ENCODE measurements at places on chromosomes 16 and 17. TPM values are rescaled to one million over a fixed set of nuclear protein-coding genes. Genes with fewer than 3 reads are reported as not detected.
A peak's percentile ranks its signal among the peaks of the same experiment; 100 is the strongest.

NACA2 gene
- total RNA-seq, result not detected

C1QL1 gene
- total RNA-seq, result 24.6 TPM

PIRT gene
- total RNA-seq, result not detected

DNA sequence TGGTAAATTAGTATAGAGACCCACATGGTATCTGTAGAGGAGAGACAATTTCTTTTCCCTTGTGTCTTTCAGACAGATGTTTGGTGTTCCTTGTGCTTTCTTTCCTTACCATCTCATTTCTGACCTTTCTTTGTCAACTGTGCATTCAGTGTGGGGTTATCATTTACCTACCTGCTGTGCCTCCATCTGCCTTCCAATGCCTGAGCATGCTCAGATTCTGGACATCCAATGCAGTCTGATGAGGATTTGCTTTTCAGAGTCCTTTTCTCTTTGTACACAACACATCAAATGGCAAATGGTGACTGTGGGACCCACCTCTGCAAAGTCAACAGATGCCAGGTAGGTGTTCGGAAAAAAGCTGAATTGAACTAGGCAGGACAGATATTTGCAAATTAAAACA is 364.8 kb downstream of the CA10 start:
- H3K4me1 ChIP-seq, result no peaks in the 10 kb centered on the region
- H3K4me3 ChIP-seq, result no peak overlapping the region

GRCh38 chr16:88640498-88641247 is 2.3 kb downstream of the IL17C start:
- H3K27me3 ChIP-seq, result peaks cover 38% of the 10 kb centered on the region
- H3K4me3 ChIP-seq, result no peak overlapping the region
- no peaks in the 10 kb centered on the region for H3K36me3 ChIP-seq
- DNase-seq, result no peak
- no peak overlapping the region for H3K27ac ChIP-seq

GRCh38 chr17:42845918-42846593 is 1.7 kb downstream of the AOC2 start:
- H3K4me3 ChIP-seq, result no peak overlapping the region
- peaks cover 12% of the 10 kb centered on the region for H3K36me3 ChIP-seq
- peak overlapping the region; percentile 35 for H3K27ac ChIP-seq
- peaks cover 6% of the 10 kb centered on the region for H3K4me1 ChIP-seq
- no peaks in the 10 kb centered on the region for H3K27me3 ChIP-seq

GRCh38 chr17:79160980-79161636 is 86.5 kb downstream of the ENGASE start:
- H3K36me3 ChIP-seq, result no peaks in the 10 kb centered on the region
- H3K4me1 ChIP-seq, result no peaks in the 10 kb centered on the region
- no peaks in the 10 kb centered on the region for H3K27me3 ChIP-seq

DNA sequence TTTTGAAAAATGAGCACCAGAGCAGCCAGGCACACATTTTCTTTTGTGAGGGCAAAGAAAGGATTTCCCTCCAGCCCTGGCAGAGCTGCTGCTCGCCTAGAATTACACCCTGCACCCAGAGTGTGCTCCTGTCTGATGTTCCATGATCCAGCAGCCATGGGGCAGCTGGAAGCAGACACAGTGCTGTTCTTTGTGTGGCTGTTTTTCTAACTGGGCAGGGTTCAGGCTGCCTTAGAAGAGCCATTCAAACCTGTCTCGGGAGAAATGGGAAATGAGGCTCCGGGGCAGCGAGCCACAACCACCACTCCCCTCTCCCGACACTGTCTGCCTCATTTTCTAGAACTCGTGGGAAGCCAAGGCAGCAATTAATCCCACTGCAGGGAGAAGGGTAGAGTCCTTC is 28.9 kb downstream of the LITAF start:
- no peak for DNase-seq
- no peak overlapping the region for H3K27ac ChIP-seq
- no peaks in the 10 kb centered on the region for H3K27me3 ChIP-seq
- no peak overlapping the region for H3K4me3 ChIP-seq
- H3K4me1 ChIP-seq, result no peaks in the 10 kb centered on the region
- H3K36me3 ChIP-seq, result no peaks in the 10 kb centered on the region

DNA sequence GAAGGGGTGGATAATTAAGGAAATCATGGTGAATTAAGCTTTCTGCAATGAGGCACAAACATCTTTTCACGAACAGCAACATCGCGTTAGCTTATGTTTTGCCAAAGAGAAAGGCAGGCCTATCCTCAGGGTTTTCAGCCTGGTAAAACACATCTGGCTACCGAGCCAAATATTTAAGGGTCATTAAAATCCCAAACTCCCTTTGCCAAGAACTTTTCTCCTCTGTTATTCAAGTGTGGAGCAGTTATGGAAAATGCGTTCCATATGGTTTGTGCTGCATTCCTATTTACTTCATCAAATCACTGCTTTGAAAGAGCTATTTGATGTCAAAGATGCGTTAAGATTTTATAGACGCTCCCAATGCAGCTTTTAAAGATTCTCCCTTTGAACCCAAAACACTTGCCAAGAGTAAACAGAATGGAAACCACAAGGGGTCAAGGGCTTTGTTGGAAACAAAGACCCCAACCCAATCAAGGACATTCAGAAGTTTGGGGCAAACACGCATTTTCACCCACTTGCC is 308.3 kb upstream of the CDH5 start:
- no peak overlapping the region for H3K27ac ChIP-seq
- no peaks in the 10 kb centered on the region for H3K4me1 ChIP-seq
- H3K27me3 ChIP-seq, result no peaks in the 10 kb centered on the region
- no peak for DNase-seq

GRCh38 chr16:2902337-2903130 is 9.2 kb upstream of the FLYWCH1 start:
- DNase-seq, result no peak
- peaks cover 3% of the 10 kb centered on the region for H3K4me1 ChIP-seq
- no peaks in the 10 kb centered on the region for H3K36me3 ChIP-seq
- no peaks in the 10 kb centered on the region for H3K27me3 ChIP-seq
- no peak overlapping the region for H3K4me3 ChIP-seq
- H3K27ac ChIP-seq, result no peak overlapping the region

DNA sequence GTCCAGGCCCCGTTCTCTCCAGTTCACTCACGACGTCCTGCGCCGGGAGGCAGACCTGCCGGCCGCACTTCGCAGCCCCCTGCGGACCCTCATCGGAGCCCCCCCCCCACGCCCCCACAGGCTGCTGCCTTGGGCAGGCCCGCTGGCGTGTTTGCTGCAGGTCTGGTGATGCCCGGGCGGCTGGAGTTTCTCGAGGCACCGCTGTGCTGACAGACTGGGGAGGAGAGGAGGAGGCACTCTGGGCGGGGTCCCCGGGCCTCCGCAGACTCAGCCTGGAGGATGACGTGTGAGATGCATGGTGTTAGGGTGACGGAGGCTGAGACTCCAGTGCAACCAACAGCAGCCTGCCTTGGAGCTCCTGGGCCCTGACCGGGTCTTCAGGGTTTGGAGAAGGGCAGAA is 24.1 kb downstream of the BAIAP2 start:
- no peak for DNase-seq
- H3K27me3 ChIP-seq, result no peaks in the 10 kb centered on the region
- H3K4me1 ChIP-seq, result peaks cover 12% of the 10 kb centered on the region
- no peak overlapping the region for H3K4me3 ChIP-seq

DNA sequence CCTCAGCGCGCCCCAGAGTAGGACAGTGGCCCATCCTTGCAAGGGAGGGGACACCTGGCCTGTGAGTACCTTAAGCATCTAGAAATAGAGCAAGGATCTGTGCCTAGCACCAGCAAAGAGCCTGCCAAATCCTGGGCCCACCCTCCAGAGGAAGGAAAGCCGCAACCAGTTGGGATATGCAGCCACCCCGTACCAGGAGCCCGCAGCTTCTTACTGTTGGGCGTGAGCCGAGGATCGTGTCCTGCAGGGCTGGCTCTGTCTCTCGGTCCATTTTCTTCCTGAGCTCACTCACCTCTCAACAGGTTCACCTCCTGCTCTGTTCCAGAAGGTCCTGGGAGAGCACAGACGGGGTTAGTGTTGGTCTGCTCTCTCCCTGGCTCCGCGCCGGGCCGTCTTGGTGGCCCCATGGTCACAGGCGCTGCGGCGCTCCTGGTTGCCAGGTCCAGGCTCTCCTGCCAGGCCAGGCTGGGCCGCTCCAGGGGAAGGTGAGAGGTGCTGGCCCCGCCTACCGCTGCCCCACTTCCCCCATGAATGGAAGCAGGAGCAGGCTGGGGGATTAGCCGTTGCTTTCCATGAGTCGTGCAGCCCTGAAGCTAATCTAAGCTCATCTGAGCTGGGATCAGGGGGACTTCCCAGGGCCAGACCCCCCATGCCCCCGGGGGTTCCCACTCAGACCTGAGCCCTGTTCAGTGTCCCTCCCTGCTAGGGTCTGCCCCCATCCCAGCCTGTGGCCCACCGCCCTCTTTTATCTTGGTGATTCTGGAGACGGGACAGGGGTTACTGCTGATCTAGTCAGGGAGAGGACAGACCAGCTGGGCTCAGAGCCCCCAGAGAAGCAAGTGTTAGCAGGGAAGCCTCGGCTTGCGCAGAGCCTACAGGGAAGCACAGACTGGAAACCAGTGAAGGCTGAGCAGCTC is 12.7 kb downstream of the ENDOV start:
- no peak overlapping the region for H3K4me3 ChIP-seq
- H3K27me3 ChIP-seq, result no peaks in the 10 kb centered on the region
- DNase-seq, result no peak

DNA sequence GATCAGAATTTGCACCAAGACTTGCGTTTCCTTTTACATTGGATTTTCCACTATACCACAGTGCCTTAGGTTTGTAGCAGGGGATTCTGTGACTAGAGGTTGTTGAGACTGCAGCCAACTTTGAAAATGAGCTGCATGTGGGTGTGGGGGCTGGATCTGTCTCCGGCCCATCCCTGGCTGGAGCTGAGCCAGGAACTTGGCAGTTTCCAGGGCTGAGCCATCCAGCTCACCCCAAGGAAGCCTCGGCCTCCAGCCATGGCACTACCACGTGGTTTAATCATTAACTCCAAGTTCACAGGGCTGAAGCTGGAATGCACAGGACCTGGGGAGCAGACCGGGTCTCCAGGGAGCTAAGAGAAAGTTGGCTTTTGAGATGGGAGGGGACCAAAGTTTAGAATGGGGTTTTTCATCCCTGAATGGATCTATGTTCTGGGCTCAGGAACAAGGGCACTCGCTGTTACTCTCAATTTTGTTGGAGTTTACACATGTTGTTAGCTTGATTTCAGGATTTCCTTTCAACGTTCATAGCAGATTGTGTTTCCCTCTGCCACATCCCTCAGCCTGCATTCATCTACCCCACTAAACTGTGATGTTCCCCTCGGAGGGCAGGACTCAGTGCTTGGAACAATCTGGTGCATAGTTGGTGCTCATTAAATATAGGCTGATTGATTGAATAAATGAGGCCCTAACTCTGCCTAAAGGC is 42.3 kb upstream of the HNF1B start:
- no peak overlapping the region for H3K4me3 ChIP-seq
- H3K36me3 ChIP-seq, result no peaks in the 10 kb centered on the region
- peaks cover 20% of the 10 kb centered on the region for H3K27me3 ChIP-seq
- no peak for DNase-seq
- no peak overlapping the region for H3K27ac ChIP-seq
- no peaks in the 10 kb centered on the region for H3K4me1 ChIP-seq

GRCh38 chr17:15501793-15502192 is 34.4 kb upstream of the CDRT4 start:
- no peak overlapping the region for H3K4me3 ChIP-seq
- no peaks in the 10 kb centered on the region for H3K27me3 ChIP-seq
- no peak overlapping the region for H3K27ac ChIP-seq
- DNase-seq, result no peak
- H3K4me1 ChIP-seq, result no peaks in the 10 kb centered on the region

GRCh38 chr17:80833952-80834892 is 157.4 kb upstream of the CHMP6 start:
- H3K36me3 ChIP-seq, result no peaks in the 10 kb centered on the region
- H3K27ac ChIP-seq, result no peak overlapping the region
- no peak for DNase-seq
- peaks cover 5% of the 10 kb centered on the region for H3K4me1 ChIP-seq
- H3K27me3 ChIP-seq, result no peaks in the 10 kb centered on the region
- no peak overlapping the region for H3K4me3 ChIP-seq

DNA sequence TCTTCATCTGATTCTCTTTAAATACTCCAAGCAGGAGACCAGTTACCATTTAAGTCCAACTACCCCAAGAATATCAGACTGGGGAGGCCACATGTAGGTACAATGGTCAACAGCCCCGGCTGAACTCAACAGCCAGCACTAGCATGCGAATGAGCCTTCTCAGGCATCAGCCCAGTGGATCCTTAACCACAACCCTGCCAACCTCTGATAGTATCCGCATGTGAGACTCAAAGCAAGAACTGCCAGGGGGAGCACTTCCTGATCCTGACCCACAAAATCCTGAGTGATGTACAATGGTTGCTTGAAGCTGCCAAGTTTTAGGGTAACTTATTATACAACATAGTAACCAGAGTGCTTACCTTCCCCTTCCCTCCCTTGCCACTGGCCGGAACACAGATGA is 4.0 kb downstream of the PYY start:
- peaks cover 25% of the 10 kb centered on the region for H3K27me3 ChIP-seq
- H3K36me3 ChIP-seq, result no peaks in the 10 kb centered on the region
- peak; percentile 16 for DNase-seq
- no peak overlapping the region for H3K27ac ChIP-seq
- H3K4me1 ChIP-seq, result no peaks in the 10 kb centered on the region

- H3K36me3 ChIP-seq, result no peaks in the 10 kb centered on the region
- H3K4me3 ChIP-seq, result no peak overlapping the region
- peaks cover 67% of the 10 kb centered on the region for H3K27me3 ChIP-seq
- peaks cover 3% of the 10 kb centered on the region for H3K4me1 ChIP-seq
- no peak overlapping the region for H3K27ac ChIP-seq
- no peak for DNase-seq
Observed at GRCh38 chr17:52159246-52160135, 977 bp upstream of the CA10 start.

- peaks cover 8% of the 10 kb centered on the region for H3K4me1 ChIP-seq
- peak overlapping the region; percentile 81 for H3K27ac ChIP-seq
- no peaks in the 10 kb centered on the region for H3K36me3 ChIP-seq
- DNase-seq, result peak; percentile 74
- no peaks in the 10 kb centered on the region for H3K27me3 ChIP-seq
- peak overlapping the region; percentile 53 for H3K4me3 ChIP-seq
Observed at GRCh38 chr17:59893676-59894100, 767 bp downstream of the RPS6KB1 start.

DNA sequence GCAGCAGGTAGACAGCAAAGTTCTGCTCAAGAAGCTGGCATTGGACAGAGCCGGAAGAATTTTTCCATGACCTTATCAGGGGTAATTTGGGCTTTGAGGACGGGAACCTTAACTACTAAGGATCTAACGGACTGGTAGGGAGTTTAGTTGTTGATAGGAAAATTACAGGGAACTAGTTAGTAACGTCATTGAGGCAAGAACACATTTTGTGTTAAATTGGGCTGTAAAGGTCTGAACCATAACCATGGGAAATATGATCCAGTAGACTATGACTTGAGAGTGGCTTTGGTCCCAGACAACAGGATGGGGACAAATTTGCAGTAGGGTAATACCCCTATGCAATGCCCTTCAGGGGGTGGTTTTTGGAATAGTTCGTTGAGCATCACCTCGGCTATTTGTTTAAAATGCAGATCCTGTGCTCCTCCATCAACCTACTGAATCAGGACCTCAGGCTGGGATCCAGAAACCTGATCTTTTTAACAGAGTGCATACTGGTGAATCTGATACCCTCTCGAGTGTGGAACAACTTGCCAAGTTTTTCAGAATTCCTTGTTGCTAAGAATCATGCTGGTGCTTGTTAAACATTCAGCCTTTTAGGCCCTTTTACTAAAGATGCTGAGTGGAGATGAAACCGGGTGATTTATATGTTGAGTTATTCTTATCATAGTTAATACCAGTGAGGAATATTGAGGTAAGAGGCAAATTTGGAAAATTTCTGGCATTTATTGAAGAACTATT is 255.1 kb downstream of the MAP2K6 start:
- no peak overlapping the region for H3K4me3 ChIP-seq
- no peaks in the 10 kb centered on the region for H3K4me1 ChIP-seq
- H3K36me3 ChIP-seq, result no peaks in the 10 kb centered on the region
- no peak overlapping the region for H3K27ac ChIP-seq

- peak overlapping the region; percentile 80 for H3K4me3 ChIP-seq
- H3K27me3 ChIP-seq, result no peaks in the 10 kb centered on the region
- H3K36me3 ChIP-seq, result peaks cover 19% of the 10 kb centered on the region
- DNase-seq, result no peak
Observed at GRCh38 chr17:41835214-41835799, 725 bp downstream of the NT5C3B start.

Data from cardiac muscle cell (in vitro differentiated cells and primary cell).